ENCODE measurements at places on chromosomes 11 and 22. TPM values are rescaled to one million over a fixed set of nuclear protein-coding genes. Genes with fewer than 3 reads are reported as not detected.

Gene CBLIF
- not detected for total RNA-seq

Gene TAF1D
- 151 TPM for total RNA-seq

Gene TSSK2
- total RNA-seq = not detected

Gene TNNT3
- total RNA-seq = not detected

Gene DLAT
- 52.4 TPM for total RNA-seq

Gene MS4A3
- total RNA-seq = not detected

Gene OR6A2
- total RNA-seq = 0.21 TPM

Measured in neural crest cell (in vitro differentiated cells).